ENCODE measurements at places on chromosomes 16 and 17. TPM values are rescaled to one million over a fixed set of nuclear protein-coding genes. Genes with fewer than 3 reads are reported as not detected.

DNA sequence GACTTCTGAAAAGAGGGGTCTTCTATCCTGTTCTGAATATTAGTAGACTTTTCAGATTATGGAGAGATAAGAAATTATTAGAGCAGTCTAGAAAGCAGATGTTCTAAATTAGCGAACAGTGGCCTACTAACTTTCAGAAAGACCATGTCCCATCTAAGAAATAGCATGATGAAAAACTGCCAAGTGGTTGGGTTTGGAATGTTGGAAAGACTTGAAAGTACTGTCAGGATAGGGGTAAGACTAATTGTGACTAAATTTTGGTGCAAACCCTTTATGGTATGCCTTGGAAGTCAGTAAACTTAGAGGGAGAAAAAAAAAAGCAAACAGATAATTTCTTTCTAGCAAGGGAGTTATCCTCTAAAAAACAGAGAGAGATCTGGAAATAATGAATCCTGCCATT, 41.1 kb downstream of the TANGO6 start:
- no peak for DNase-seq

GRCh38 chr17:80751070-80751945, 206.7 kb downstream of the RPTOR start:
- no peak for DNase-seq

DNA sequence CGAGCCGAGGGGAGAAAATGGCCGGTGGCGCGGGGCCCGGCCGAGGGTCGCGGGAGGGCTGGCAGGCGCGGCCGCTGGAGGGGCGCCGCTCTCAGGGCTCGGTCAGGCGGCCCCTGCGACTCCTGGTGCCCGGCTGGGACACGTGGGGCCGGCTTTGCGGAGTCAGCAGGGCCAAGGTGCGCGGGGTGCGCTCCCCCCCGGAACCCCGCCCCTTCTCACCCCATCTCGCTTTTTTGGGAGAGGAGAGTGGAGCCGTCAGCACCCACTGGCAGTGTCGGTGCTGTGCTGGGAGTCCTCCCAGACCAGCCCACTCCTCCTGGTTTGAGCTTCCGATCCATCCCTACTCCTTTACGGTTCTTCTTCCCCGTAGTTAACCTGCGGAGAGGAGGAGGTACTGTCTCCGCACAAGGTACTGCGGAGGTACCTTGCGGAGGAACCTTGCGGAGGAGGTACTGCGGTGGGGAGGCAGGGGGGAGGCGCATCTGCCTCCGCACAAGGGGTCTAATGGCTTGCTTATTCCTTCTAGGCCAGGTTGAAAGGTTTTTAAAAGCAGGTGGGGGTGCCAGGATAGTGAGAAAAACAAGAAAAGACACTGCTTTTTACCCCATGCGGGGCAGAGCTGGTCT, 19.1 kb upstream of the CBX8 start:
- DNase-seq = no peak

DNA sequence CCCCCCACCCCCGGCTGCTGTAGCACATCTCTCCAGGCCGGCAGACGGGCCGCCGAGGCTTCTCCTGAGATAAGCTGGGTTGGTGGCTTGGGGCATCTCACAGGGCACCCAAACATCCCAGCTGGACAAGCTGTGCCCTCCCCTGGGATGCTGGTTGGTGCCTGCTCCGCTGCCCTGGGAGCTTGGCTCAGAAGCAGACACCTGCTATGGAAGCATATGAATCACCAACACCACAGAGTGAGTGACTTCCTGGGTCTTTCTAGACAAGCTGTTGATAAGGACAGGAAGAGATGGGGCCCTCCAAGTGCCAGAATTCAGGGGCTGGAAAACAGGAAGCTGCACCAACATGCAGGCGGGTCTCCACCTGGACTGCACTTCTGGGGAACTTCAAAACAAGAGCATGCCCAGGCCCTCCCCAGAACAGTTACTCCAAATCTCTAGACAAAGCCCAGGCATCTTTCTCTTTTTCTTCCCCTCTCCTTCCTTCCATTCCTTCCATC, 13.7 kb downstream of the C16orf95 start:
- no peak for DNase-seq

- DNase-seq = no peak
Measured at GRCh38 chr16:58850019-58850677, 116.0 kb upstream of the GOT2 start.

The ATXN2L gene
- total RNA-seq = 315 TPM

The TNFRSF17 gene
- not detected for total RNA-seq

The SLC13A2 gene
- total RNA-seq = not detected

Data from activated T-cell treated with anti-CD3 and anti-CD28 coated beads, Interleukin-2, amount 50 U/mL, for 4 hours (primary cell).